ENCODE measurements at places on chromosomes 12 and 14. TPM values are rescaled to one million over a fixed set of nuclear protein-coding genes. Genes with fewer than 3 reads are reported as not detected.

- no peak for DNase-seq
Observed at GRCh38 chr12:47317175-47317915, 237.6 kb upstream of the AMIGO2 start.

- DNase-seq: no peak
Observed at GRCh38 chr12:98198261-98198982, 317.0 kb upstream of the TMPO start.

- no peak for DNase-seq
Observed at GRCh38 chr12:106122004-106122403, 16.8 kb downstream of the NUAK1 start.

DNA sequence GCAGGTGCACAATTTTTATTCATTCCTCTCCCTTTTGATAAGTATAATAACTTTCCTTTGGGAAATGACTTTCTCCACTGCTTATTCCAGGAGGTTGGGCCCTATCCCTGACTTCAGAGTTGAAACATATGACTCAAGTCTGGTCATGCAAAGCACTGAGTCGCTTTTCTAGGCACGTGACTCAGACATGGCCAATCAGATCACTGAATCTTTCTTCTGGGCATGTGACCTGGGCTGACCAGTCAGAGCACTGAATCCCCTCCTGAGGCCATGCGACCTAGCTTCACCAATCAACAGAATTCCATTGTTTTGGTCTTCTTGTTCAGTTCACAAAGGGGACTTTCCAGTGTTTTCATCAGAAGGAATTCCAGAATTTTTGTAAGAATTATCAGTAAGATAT is 377.1 kb upstream of the KITLG start:
- DNase-seq: no peak

DNA sequence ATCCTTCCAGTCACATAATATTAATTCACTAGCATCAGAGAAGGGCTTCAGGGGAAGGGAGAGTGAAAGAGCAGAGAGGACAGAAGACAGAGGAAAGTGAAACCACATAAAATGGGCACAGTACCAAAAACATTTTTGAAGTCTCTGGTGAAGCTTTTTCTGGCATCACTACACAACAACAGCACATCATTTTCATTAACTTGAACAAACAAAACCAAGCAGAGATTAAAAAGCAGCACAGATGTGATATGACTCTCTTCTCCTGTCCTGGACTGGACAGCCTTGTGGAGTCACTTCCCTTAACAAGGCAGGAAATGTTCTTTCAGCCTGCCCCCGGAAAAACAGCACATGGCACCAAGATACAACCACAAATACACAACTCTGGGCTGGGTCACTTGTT is 112.0 kb downstream of the TSPAN8 start:
- no peak for DNase-seq

GRCh38 chr14:60430276-60430675 is 55.6 kb downstream of the C14orf39 start:
- no peak for DNase-seq

GRCh38 chr12:115640929-115641328 is 636.6 kb downstream of the MED13L start:
- DNase-seq: no peak

The SLC6A13 gene
- not detected for total RNA-seq

DNA sequence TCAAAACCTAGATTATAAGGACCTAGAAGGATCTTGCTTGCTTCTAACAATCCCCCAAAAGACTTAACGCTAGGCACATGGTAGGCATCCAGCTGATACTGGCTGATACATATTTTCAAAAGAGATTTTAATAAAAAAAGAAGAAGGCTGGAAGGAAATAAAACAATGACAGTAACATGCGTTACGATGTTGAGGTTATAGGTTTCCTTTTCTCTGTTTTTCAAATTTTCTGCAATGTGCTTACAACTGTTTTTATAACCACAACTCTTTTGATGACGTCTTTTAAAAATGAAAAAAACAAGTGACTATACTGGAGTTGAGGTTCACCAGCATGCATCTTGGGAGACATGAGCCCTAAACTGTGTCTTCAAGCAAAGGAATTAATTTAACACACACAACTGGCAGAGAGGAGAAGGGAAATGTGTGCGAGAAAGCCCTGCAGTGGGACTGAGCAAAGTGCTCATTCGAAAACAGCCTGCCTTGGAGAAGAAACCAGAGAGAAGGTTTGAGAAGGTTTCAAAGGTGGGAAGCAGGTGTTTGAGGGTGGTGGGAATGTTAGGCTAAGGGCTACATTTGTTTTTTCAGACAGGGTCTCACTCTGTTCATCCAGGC is 80.4 kb downstream of the DUSP16 start:
- no peak for DNase-seq

DNA sequence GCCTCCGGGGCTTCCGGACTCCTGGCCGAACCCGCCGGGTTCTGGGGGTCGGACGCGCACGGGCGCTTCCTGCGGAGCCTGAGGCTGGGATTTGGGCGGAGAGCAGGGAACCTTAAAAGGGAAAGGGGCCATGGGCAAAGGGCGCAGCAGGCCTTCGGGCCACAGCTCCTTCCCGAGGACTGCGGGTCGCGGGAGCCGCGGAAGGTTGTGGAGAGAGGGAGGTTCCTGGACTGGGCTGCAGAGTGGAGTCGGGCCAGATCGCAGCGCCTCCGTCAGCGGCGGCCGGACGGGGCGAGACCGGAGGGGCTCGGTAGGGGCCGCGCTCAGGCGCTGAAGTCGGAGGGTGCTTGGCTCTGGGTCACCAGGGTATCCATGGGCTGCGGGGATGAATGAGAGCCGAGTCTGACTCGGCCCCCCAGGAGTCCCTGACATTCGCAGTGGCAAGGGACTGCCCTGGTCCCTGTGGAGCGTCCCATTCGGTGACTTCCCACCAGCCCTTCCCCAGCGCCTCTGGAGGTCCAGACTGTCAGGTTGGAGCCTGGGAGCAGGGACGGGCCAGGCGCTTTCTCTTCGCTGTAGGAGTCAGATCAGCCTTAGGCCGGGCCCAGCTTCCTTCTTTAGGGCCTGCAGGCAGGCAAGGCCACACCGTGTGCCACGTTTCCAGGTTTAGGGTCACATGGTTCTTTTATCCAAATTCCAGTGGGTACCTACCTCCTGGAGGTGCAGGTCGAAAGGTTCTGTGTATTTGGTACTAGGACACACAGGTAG is 938 bp upstream of the SLC25A29 start:
- peak; percentile 53 for DNase-seq

The OXA1L gene
- total RNA-seq: 81.7 TPM

The FAM90A1 gene
- total RNA-seq: 0.49 TPM

The C3AR1 gene
- 2.1 TPM for total RNA-seq

The NACA gene
- total RNA-seq: 625 TPM

DNA sequence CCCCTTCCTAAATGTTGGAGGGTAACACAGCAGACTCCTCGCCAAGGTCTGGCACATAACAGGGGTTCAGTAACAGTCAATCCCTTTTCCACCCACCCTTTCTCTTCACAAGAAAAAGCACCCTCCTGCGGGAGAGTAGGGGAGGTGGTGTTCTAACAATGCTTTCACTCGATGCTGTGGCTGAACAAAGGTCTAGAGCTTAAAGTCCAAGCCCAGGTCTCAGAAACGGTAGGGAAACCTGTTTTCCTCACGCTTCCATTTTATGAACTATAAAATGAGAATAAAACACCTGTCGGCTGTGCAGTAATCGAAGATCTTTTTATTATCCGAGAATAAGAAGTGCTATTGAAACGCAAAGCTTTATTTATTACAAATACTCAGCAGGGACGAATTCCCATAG is 20.9 kb upstream of the CACNA2D4 start:
- no peak for DNase-seq

The BIN2 gene
- 8.0 TPM for total RNA-seq

The GPR65 gene
- total RNA-seq: 1.5 TPM

- no peak for DNase-seq
Observed at GRCh38 chr14:48382961-48383360, 707.6 kb upstream of the MDGA2 start.

The CLEC4A gene
- total RNA-seq: 0.70 TPM

- no peak for DNase-seq
Observed at GRCh38 chr12:79549531-79550271, 141.1 kb downstream of the PAWR start.

- DNase-seq: no peak
Observed at GRCh38 chr12:89697296-89697695, 11.3 kb downstream of the ATP2B1 start.

The CD63 gene
- 1,252 TPM for total RNA-seq

DNA sequence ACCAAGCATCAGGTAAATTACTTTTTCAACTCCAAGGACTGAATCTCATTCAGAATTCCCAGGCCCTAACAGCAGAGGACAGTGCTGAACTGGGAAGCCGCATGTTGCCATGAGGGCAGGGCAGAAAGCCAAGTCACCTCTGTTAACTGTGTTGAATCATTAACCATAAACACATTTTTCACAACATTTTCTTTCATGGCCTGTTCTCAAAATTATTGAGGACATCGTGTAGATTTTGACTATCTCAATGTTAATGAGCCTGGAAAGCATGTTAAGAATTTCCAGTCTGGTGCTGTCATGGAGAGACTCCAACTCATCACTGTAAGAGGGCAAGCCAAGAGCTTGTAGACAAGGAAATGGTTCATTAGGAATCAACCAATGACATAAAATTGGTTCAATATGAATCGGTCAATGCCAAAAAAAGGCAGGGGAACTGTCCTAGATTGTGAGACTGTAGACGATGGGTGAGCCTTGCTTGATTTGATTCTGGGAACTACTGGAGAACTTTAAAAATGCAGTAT is 33.7 kb downstream of the CPM start:
- DNase-seq: peak; percentile 79

DNA sequence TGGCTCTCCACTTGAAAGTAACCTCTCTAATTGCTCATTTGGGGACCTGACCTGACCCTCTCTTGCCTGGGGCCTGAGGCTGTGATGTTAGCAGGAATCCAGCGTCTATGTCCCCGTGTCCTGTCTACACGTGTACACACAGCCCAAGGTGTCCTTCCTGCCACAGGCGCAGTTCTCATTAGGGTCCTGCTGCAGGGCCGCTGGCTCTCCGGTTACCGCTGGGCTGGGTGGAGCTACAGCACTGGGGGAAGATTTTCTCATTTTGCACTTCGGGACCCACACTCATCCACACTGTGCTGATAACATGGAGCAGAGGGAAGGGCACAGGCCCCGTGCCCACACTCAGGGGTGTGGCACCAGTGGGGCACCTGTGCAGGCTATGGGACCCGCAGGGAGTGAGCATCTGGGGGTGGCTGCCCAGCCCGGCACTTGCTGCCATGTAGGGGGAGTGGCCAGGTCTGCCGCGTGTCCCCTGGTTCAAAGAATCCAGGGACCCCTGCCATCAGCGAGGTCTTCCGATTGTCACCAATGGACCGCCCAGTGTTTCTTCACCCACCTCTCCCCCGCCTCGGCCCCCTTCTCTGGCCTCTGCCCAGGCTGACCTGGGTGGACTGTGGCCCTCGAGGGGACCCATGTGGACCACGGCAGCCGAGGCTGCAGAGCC is 98.7 kb upstream of the SFSWAP start:
- DNase-seq: no peak

DNA sequence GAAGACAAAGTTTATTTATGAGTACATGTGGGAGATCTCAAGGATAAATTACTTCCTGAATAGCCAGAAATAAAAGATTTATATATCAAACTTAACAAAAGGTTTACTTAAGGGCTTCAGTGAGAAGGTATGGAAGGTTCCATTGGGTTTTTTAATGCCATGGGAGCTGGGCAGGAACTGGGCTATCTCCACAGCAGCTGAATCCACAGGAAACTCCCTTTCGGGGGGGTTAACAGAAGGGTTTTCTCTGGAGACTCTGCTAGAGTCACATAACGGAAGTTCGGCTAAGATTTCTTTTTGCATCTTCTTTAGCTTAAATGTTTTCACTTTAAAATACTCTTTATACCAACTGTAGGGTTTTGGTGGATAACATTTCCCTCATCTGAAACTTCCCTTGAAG is 113.5 kb downstream of the UNC79 start:
- DNase-seq: no peak

The MRPL42 gene
- 58.2 TPM for total RNA-seq

- DNase-seq: no peak
Observed at GRCh38 chr14:99009871-99010270, 262.1 kb downstream of the BCL11B start.

- DNase-seq: peak; percentile 64
Observed at GRCh38 chr14:104820669-104821228, 19.8 kb downstream of the ZBTB42 start.

The LIN7A gene
- 0.61 TPM for total RNA-seq

- no peak for DNase-seq
Observed at GRCh38 chr14:64604881-64605280, 55.1 kb downstream of the PPP1R36 start.

- no peak for DNase-seq
Observed at GRCh38 chr12:99810718-99811593, 163.4 kb downstream of the GARIN6 start.

The DNAAF2 gene
- total RNA-seq: 7.7 TPM

The EGLN3 gene
- 161 TPM for total RNA-seq

- no peak for DNase-seq
Observed at GRCh38 chr14:28375295-28375694, 391.3 kb upstream of the FOXG1 start.

The GUCY2C gene
- total RNA-seq: 82.8 TPM

GRCh38 chr14:51129130-51129529 is 34.2 kb upstream of the TRIM9 start:
- no peak for DNase-seq

The GLI1 gene
- 1.9 TPM for total RNA-seq

GRCh38 chr14:85217412-85217811 is 312.5 kb upstream of the FLRT2 start:
- DNase-seq: no peak

DNA sequence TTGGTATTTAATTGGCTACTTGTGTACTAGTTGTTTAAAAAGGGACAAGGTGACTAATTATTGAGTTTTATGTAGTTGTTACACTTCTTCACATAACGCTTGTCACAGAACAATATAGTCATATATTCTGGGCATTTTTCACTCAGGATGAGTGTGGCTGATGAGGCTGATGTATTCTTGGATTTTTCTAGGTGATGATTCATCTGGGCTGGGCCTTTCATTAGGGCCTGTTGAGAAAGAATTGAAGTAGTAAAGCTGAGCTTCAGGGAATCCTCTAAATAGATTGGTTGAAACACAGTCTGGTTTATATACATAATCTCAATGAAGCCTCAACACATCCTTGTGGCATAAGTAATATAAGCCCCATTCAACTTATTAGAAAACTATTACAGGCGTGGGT is 445.7 kb downstream of the DAD1 start:
- DNase-seq: no peak

The PROX2 gene
- total RNA-seq: not detected

The PFKM gene
- 48.1 TPM for total RNA-seq
